Activated CD4-positive, alpha-beta T cell treated with anti-CD3 and anti-CD28 coated beads, Interleukin-2, amount 10 ng/mL, durations not matched to agents 7 days and 5 days (primary cell): ENCODE measurements at places on chromosomes 5 and 9. TPM values are rescaled to one million over a fixed set of nuclear protein-coding genes. Genes with fewer than 3 reads are reported as not detected.

DNA sequence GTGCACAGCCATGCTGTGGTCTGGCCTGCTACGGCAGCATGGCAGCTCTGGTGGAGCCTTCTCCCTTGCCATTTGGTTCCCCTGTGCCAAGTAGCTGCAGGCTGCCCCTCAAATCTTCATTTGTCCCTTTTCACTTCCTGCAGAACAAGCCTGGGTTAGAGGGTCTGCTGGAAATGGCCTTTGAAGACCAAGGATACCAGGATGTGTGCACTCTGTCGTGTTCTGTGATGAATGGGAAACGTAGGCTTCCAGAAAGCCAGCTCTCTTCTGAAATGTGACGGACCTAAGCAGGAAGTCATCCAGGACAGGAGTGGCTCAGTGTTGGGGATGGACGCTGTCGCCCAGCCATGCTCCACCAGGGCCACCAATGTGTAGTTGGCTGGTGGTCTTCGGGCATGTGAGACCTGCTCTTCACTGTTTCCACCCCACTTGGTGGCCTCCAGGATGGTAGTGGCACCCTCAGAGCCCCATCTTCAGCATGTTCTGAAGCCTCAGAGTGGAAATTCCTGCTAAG lies 3.4 kb upstream of the POMT1 start:
- DNase-seq, result no peak

The NACC2 gene
- total RNA-seq, result 4.1 TPM

- peak; percentile 45 for DNase-seq
These were observed 1.2 kb downstream of the LOX start for GRCh38 chr5:122076669-122077365.

The SPATA31A3 gene
- total RNA-seq, result not detected

DNA sequence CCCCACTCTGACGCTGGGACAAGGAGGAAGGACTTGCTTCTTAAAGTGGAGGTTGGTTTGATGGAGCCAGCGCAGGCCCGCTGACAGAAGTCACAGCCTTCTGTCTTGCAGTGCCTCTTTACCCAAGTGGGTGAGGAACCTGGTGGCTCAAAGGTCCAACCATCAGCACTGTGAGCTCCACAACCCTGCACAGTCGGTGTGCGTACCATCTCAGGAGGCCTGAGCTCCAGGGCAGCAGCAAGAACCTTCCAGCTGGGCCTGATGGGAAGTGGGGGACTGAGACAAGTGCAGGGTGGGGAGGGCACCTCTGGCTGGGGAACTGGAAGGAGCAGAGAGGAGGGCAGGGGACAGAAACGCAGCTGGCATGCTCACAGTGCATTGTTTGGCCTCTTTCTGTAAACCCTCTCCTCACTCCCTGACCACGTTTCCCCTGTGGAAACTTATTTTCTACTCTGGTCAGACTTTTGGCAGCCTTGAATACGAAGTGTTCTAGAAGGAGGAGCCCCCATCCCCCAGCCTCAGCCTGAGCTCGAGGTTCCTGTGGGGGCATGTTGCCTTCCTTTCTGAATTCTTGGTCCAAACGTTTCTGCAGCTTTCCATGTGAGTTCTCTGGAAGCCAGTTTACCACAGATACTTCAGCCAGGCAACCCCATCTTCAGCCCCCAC lies 178.5 kb upstream of the PITX1 start:
- peak; percentile 3 for DNase-seq

DNA sequence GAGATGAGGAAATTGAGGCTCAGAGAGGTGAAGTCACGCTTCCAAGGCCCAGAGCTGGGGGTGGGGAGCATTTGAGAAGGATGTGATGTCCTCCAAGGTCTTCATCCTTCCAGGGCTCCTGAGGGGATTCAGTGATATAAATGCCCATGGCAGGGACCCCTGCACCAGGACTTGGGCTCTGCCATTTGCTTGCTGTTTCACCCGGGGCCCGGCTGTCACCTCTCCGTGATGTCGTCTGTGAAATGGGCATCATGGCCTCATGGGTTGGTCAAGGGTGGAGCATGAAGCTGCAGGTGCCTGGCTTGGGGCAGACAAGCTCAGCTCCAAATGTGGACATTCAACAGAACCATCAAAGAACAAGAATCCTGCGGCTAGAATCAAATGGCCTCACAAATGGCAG lies 253.1 kb downstream of the PBX3 start:
- DNase-seq, result no peak

- no peak for DNase-seq
These were observed 24.1 kb upstream of the TRAF1 start for GRCh38 chr9:120950421-120951388.

DNA sequence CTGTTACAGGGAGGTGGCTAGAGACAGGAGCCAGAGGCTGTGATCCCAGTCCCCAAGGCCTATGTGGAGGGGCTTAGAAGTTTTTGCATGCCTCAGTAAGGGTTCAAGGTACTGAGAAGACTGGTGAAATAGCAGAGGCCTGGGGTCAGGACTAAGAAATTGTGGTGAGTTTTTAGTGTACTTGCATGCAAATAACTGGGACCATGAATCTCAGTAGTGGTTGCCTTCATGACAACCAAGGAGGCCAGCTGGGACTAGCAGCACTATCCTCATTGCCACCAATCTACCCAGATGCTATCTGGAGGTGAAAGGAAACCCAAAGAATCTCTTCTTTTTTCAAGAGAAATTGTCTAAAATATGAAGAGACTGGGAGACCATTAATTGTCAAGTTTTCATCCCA lies 395.1 kb downstream of the CETN3 start:
- no peak for DNase-seq

DNA sequence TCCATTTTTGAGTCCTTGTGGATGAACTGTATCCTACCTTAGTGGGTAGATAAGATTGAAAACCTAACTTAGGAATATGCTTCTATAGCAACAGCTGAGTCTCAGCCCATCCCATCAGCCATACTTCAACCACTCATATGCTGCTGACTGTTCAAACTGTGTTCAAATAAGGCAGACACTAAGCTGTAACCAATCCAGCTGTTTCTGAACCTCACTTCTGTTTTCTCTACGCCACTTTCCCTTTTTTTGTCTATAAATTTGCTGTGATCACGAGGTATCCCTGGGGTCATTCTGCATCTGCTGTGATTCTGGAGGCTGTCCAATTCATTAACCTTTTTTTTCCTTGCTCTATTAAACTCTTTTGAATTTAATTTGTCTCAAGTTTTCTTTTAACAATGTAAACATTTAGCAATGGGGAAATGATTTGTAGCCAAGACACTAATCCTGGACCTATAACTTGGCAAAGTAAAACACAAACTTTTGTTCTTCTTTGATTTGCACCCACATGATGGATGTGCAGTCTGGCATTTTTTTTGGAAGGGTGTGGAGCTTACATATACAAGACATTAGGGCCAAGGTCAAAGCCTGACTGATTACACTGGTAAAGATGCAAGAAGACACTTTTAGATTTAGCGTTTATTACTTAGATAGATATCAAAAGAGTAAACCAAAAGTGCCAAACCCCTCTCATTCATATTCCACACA lies 14.9 kb upstream of the SCGB3A2 start:
- no peak for DNase-seq

GRCh38 chr9:117437283-117437682 lies 22.4 kb upstream of the ASTN2 start:
- no peak for DNase-seq

The SPATA31C1 gene
- not detected for total RNA-seq

GRCh38 chr9:223152-223551 lies 8.5 kb downstream of the DOCK8 start:
- DNase-seq, result no peak
